ENCODE measurements at places on chromosomes 16 and 17.

- DNase-seq = peak; percentile 7
Observed at GRCh38 chr17:57085448-57086068, 512 bp downstream of the AKAP1 start.

GRCh38 chr17:7704601-7705268 is at the start of gene EFNB3:
Gene EFNB3, plus strand, starts transcription at chr17:7705202. Its CDS starts 397 bp downstream, at chr17:7705599.
- DNase-seq = no peak

GRCh38 chr16:89320782-89321501 is 103.4 kb downstream of the ZNF778 start:
- no peak for DNase-seq

DNA sequence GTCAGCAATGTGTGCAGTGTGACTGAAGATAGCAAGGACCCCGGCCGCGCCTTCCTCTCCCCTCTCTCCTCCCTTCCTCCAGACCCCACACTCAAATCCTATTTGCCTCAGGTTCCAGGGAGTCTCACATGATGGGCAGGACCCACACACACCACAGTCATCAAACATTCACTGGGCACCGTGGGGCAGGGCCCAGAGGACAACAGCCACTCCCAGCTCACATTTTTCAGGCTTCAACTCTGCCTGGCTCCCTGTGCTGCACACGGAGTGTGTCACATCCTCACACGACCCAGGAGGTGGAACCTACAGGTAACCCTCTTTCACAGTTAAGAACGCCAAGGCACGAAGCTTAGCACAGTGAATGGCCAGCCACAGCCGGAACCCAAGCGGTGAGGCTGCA is 30.5 kb downstream of the PEMT start:
- DNase-seq = no peak

GRCh38 chr17:58184308-58184985 is 8.1 kb upstream of the EPX start:
- no peak for DNase-seq

DNA sequence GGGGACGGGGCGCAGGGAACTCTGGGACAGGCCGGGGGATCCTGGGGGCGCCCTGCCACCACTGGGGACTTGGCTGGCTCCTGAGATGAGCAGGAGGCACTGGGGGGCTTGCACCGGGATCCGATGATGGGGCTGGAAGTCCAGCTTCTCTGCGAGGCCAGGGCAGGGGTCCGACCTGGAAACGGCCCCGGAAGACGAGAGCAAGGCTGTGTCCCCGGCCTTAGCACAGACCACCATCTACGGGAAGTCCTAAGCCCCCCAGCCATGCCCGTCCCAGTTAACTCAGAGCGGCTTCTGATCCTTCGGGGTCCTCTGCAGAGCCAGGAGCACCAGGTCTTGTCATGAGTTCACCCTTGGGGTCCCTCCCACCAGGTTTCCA is 573 bp downstream of the CDT1 start:
- DNase-seq = no peak

Data from stimulated activated CD8-positive, alpha-beta memory T cell treated with anti-CD3 and anti-CD28 coated beads, Interleukin-4, amount 100 ng/mL, for 1 hour (primary cell).